Activated CD4-positive, alpha-beta T cell treated with anti-CD3 and anti-CD28 coated beads for 4 hours (primary cell): ENCODE measurements at places on chromosomes 16 and 17.

DNA sequence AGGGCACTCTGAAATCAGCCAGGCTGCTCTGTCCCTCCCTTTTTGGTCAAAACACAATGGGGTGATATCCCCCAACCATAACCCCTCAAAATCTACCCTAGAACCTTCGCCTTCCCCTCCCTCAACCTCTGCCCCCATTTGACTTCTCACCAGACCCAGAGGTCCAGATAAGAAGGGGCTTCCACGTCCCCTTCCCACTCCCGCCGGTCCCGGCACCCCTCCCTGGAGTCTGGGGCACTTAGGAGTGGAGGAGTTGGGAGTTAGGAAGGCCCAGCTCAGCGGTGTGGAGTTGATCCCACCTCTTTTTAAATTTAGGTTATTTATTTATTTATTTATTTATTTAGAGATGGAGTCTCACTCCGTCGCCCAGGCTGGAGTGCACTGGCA lies 619 bp upstream of the TMEM92 start:
- DNase-seq: no peak

GRCh38 chr17:20191056-20191455 lies 181.9 kb downstream of the SPECC1 start:
- no peak for DNase-seq

- DNase-seq: no peak
Measured at GRCh38 chr16:75379339-75379738, 54.0 kb downstream of the CFDP1 start.

DNA sequence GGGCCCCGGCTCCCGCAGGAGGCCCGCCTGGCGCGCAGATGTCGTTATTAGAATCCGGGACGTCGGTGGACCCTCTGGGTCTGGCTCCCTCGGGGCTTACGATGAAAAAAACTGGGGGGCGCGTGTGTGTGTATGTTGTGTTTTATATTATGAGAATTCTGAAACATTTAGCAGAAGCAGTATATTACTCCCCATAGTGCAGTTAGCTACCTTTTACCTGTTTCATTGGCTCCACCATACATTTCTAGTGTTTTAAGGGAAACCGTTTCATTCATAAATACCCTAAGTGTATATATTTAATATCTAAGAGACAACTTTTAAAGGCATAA lies 486 bp upstream of the DNAJA2 start:
- DNase-seq: no peak

DNA sequence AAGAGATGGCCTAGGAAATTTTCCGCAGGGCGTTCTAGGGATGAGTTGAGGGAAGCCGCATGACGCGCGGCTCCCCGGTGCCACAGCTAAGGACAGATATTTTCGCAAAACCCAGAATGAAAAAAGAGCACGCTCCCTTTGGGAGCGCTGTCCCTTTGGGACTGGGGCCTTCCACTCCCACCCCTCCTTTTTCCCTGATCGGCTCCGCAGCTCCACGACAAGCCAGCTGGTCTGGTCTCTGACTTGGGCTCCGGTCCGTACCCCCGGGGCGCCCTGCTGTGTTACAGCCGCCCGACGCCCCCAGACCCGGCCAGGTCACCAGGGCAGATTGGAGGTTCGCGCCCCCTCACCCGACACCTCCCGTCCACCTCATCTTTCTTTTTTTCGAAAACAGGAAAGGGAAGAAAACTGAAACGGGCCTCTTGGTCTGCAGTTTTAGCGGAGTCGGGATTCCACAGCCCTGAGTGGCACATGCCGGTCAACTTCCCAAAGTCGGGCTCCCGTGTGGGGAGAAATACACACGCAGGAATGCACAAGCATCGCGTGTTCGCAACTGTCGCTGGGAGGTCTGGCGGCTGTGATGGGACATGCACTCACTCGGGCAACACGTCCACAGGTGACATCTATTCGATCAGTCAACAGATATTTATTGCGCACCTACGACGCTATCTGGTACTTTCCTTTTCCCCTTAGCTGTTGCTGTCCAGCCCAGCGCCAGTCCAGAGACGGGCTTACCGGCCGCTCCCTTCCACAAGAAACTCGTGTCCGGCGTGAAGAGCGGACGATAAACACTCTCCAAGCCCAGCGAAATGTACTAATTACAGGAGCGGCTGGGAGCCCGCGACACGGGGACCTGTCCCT lies 3.9 kb upstream of the SOX9 start:
- no peak for DNase-seq
